Cortex of kidney (tissue), 1 donor: ENCODE measurements at places on chromosomes 11 and 22.

DNA sequence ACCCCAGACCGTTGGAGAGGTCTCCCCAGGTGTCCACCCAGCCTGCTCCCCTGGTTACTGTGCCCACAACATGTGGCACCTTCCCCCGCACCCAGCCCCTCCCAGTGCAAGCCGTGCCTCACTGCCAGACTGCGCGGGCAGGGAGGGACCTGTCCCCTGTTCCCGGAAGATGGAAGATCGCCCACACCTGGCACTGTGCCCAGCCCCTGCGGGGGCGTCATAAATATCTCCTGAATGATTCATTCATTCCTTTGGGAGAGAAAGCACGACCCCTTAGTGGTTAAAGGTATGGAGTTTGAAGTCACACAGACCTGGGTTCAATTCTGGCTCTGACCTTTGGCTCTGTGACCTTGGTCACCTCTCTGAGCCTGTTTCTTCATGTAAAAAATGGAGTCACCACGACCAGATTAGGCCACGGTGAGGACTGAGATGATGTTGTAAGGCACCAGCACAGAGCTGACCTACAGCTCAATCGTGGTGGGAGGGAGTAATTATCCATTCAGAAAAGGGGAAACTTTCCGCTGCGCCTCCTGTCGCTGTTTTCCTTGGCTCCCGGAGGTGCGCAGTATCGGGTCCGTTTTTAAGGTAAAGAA is 497 bp upstream of the SYT12 start:
- no peak for DNase-seq

- DNase-seq, result no peak
These were observed 276.1 kb downstream of the SBF2 start for GRCh38 chr11:10017911-10018310.

GRCh38 chr11:63705526-63705925 is 24.2 kb downstream of the RTN3 start:
- DNase-seq, result no peak

DNA sequence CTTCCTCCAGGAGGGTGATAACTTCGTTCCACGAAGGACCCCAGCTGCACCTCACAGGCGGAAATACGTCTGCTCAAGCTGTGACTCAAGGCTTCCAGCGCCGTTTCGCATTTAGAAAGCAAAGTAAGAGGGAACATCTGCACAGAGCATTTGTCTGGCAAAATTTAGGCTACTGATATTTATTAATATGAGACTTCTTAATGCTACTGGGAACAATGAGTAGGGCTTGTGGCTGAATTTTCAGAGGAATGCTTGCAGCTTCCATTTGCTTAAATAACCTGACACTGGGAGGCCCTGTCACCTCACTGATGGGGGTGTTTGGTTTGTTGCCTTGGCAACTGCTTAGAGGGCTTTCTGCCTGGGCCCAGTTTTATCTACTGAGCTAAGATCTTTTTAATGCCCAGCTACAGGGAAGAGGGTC is 14.7 kb upstream of the ST14 start:
- no peak for DNase-seq

DNA sequence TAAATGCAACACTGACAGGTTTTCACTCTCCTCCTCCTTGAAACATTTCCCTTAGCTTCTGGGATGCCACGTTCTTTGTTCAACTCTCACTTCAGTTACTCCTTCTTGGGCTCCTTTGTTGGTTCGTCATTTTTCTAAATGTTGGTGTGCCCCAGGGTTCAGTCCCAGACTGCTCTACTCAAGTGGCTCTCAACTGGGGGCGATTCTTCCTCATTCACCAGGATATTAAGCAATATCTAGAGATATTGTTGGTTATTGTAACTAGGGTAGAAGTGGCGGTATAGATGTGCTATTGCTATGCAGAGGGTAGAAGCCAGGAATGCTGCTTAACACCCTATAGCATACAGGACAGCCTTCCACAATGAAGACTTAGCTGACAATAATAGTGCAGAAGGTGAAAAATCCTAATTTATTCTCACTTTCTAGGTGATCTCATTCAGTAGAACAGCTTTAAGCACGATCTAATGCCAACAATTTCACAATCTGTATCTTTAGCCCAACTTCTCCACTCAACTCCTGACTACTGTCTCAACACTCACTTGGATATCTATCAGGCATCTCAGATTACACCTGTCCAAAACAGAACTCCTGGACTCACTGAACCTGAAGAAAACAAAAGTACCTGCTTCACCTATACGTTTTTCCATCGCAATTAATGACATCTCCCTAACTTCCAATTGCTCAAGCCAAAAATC is 4.6 kb downstream of the NUP160 start:
- DNase-seq, result no peak

DNA sequence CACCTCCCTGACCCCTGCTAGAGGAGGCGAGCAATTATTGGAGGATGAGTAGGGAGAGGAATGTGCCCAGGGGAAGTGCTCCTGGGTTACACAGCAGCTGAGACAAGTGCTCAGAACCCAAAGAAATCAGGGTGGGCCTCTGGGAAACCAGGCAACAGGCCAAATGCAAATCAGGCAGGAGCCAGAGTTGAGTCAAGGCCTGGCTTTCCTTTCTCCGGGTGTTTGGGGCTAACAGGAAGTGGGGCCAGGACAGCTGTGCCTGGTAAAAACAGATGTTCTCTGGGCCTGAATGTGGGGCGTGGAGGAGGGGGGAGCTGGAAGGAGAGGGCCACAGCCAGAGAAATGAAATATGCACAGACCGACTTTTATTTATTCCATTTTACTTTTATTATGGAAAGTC is 22.0 kb downstream of the MFNG start:
- DNase-seq, result no peak

DNA sequence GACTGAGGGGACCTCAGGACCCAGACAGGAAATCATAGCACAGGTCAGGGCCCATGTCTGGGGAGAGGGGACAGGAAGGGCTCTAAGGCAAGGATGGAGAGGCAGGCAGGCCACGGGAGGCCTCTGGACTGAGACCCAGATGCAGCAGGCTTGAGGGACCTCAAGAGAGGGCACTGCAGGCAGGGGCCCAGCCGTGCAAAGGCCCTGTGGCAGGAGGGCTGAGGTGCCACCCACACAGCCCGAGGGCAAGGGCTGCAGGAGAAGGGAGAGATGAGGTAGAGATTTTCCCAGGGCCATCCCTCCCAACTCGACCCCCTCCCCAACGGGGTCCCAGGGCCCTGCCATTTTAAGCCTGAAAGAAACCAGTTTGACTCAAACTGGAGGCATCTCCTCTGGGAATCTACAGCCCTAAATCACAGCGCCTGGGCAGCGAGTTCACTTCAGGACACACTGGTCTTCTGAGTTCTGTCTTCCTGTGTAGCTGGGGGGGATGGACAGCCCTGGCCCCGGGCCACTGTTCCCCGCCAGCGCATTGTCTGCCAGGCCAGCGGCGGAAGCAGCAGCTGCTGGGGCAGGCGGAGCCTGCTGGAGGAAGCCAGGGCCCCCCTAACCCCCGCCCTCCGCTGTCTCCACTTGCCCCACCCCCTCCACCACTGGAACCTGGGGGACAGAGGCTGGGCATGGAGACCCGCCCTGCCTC is 20.3 kb upstream of the WNT7B start:
- DNase-seq, result no peak

DNA sequence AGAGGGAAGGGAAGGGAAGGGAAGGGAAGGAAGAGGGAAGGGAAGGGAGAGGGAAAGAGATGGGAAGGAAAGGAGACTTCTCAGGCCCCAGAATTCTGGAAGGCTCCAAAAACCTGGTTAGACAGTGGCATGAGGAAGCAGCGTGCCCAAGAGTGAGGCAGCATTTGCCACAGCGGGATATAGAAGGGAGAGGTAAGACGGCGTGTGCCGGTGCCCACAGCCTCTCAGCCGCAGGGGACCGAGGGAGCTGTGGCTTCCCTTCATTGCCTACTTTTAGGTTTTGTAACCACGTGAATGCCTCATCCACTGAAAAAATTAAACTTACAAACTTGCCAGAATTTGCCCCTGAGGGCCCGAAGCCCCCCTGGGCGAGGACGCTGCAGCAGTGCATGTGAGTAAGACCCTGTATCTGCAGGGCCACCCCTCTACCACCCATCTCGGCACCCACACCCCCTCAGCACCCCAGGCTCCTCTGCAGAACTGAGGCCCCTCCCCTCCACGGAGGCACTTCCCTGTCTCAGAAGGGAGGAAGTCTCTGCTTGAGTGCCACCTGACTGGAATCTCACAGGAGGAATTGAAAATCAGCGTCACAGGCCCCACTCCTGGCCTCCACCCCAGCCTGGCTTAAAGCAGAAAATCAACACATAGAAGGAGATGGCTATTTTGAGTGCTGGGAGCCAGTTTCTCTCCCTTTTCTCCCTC is 58.1 kb downstream of the LINC01488 start:
- DNase-seq, result no peak

DNA sequence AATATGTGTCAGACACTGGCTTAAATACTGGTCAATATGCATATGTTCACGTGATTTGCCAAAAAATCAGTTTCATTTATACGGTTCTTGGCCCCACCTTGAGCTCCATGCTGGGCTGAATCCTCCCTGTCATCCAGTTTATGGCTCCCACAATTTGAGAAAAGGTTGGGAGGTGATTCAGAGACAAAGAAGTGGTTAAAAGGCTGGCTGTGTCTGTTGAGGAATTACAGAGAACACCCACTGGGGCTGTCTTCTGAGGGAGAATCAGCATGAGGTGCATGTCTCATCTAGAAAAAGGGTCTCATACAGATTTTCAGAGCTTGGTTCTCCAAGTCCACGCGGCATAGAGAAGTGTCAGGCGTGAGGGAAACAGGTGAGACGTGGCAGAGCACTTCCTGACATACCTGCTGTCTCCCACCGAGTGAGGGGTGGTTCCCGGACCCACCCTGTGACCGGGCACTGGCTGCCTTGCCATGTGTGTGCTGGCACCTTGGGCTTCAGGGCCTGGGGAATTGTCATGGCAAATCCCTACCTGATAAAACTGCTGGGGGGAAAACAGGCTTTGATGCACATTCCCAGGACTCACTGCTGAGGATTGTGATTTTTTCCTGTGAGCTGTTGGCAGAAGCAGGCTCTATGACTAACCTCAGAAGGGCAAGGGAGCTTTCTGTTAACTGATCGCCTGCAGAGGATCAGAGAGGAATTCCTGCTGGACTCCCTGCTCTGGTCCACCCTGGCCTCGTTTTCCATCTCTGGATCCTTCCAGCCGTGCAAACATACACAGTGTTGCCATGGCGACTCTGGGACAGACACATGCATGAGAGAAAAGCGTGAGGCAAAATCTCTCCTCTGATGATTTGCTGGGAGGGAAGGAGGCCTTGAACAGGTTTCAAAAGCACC is 223.6 kb downstream of the ADAMTS15 start:
- DNase-seq, result no peak

GRCh38 chr11:46490666-46491065 is 99.1 kb upstream of the CHRM4 start:
- no peak for DNase-seq

- DNase-seq, result no peak
These were observed 36.3 kb downstream of the CSTPP1 start for GRCh38 chr11:46972821-46973220.

DNA sequence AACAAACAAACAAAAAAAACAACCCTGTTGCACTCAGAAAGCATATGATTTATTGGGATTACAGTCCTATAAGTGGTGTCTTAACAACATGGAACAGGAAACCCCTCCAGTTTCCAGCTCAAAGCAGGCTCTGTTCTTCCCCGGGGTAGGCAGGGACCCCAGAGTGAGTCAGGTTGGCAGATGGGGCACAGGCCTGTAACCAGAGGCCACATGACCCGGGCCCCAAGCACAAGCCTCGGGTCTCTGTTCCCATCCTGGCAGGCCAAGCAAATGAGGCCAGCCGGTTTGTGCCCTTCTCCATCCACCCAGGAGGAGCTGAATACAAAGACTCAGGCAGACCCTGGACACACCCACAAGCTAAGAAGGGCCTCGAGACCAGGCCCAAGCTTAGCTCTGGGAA is 75.8 kb downstream of the NAT10 start:
- no peak for DNase-seq

DNA sequence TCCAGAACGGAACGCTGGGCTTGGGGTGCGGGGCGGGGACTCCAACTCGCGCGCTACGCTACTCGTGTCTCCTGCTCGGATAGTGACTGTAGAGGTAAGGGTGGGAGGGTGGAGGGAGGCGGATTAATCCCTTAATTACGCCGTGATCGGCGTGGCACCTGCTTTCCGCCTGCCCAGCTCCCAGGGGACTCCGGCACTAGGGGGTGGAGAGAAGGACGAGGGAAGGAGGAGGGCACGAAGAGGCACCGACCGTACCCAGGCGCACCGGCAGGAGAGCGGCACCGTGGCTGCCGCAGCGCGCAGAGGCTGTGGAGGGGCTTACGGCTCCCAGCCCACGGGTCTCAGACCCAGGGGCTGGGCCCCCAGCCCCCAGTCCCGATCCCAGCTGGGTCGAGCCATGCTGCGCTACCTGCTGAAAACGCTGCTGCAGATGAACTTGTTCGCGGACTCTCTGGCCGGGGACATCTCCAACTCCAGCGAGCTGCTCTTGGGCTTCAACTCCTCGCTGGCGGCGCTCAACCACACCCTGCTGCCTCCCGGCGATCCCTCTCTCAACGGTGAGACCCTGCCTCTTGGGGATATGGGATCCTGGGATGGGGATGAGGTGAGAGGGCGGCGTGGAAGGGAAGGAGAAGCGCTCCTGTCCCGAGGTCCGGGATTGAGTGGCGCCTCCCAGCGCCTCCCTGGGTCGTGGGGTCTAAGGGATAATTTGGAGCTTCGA is at the start of gene ROBO3:
Gene ROBO3, plus strand, starts transcription at position 252 of the 721 bp plus-strand sequence. Its CDS starts 146 bp downstream, at position 398.
- no peak for DNase-seq

DNA sequence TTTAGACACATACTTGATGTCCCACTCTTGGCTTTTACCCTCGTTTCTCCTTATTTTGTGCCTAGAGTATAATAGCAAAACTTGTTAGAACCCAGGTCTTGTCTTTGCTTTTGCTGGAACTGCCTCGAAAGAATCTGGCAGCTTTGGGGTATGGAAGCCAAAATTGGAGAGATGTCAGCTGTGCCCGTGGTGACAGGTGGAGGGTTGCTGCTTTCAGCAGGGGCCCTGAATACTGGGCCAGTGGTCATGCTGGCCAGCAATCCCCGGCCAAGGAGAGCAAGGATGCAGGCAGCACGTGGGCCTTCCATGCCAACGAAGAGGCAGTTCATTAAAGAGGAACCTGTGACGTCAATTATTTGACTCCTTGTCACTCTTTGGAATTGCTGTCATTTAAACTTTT is 181.1 kb downstream of the HIPK3 start:
- no peak for DNase-seq

- DNase-seq, result no peak
These were observed 22.2 kb upstream of the CBX7 start for GRCh38 chr22:39174498-39175352.

DNA sequence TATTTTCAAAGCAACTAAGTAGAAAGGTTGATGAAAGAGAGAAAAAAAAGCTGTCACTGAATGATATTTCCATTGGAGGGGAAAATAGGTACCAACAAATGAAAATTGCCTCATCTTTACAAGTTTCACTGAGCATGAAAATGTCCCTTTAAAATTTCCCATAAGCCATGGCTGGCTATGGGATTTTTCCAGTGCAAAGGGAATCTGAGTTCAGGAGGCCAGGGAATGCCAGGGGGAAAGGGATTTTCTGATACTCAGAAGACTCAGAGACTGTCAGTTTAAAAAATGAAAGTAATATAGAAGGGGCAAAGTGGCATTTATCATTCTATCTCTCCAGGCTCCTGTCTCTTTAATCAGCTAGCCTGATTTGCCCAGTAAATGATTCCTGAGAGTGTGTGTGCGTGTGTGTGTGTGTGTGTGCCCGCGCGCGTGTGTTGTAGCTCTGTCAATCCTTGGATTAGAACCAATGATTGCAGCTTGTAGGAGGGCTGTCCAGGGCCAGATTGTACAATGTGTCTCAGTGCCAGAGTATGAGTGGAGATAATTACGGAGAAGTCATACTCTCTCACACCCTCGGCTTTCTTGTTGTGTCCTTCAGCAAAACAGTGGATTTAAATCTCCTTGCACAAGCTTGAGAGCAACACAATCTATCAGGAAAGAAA is at the start of gene NTM:
Gene NTM, plus strand, starts transcription at position 526 of the 662 bp plus-strand sequence.
- no peak for DNase-seq
